Esophagus muscularis mucosa (tissue), 4 donors: ENCODE measurements at places on chromosomes 13 and 19.

- H3K36me3 ChIP-seq = no peaks in the 10 kb centered on the region
- no peak for DNase-seq
- peaks cover 45% of the 10 kb centered on the region for H3K4me1 ChIP-seq
- H3K27ac ChIP-seq = peak overlapping the region; percentile 96
Observed at GRCh38 chr19:2604747-2605329, 97.7 kb downstream of the GNG7 start.

GRCh38 chr19:5078182-5078581 lies 109.3 kb downstream of the KDM4B start:
- no peak for DNase-seq
- peaks cover 78% of the 10 kb centered on the region for H3K36me3 ChIP-seq
- peaks cover 10% of the 10 kb centered on the region for H3K4me1 ChIP-seq
- no peak overlapping the region for H3K4me3 ChIP-seq

- DNase-seq = no peak
- H3K4me3 ChIP-seq = no peak overlapping the region
Observed at GRCh38 chr19:46731584-46731983, 14.3 kb upstream of the FKRP start.

GRCh38 chr13:22091971-22092300 lies 421.1 kb downstream of the FGF9 start:
- H3K4me1 ChIP-seq = peaks cover 5% of the 10 kb centered on the region
- H3K27me3 ChIP-seq = no peaks in the 10 kb centered on the region
- no peaks in the 10 kb centered on the region for H3K36me3 ChIP-seq
- H3K4me3 ChIP-seq = no peak overlapping the region
- DNase-seq = no peak

- no peak overlapping the region for H3K27ac ChIP-seq
- no peaks in the 10 kb centered on the region for H3K36me3 ChIP-seq
- no peak overlapping the region for H3K4me3 ChIP-seq
- H3K27me3 ChIP-seq = no peaks in the 10 kb centered on the region
- no peaks in the 10 kb centered on the region for H3K4me1 ChIP-seq
Observed at GRCh38 chr13:43156916-43157315, 133.5 kb downstream of the DNAJC15 start.

DNA sequence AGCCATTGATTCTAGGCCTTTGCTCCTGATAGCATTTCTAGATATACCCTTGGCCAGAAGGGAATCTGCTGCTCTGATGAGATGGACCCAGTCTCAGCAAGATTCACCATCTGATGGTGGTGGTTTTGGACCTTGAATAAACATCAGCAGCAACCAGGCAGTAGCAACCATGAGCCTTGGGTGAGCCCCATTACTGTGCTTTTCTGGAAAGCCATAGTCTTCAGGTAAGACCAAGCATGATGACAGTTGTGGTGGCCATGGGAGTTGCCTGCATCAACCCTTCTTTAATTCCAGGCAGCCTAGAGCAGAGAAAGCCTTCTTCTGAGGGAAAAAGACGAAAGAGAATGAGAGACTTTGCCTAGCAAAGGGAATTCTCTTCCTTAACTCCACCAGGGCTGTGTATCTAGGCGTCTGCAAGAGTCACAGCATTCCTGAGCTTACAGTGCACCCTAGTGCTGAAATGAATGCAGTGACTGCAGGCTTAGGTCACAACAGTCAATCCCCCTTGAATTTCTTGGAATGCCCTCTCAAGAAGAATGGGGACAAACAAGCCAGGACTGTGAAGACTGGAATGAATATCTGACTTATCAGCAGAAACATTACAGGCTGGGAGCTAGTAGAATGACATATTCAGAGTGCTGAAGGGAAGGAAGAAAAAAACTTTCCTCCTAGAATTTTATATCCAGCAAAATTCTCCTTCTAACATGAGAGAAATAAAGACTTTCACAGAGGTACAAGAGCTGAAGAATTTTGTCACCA lies 942.4 kb upstream of the PCDH20 start:
- no peaks in the 10 kb centered on the region for H3K36me3 ChIP-seq
- no peak for DNase-seq
- no peaks in the 10 kb centered on the region for H3K27me3 ChIP-seq
- no peak overlapping the region for H3K27ac ChIP-seq

DNA sequence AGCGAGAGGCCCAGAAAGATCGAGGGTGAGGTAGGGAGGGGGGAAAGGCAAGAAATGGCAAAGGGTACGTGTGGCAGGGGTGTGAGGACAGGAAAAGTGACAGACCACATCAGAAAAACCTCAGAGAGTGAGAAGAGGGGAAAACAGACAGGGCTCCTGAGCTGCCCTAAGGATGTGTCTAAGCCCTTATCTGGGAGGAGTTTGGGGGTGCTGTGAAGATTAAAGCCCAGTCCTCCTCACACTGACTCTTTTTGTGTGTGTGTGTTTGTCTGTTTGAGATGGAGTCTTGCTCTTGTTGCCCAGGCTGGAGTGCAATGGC lies 703 bp upstream of the PTH2 start:
- H3K4me3 ChIP-seq = no peak overlapping the region
- no peaks in the 10 kb centered on the region for H3K36me3 ChIP-seq
- no peak overlapping the region for H3K27ac ChIP-seq
- DNase-seq = no peak
- peaks cover 42% of the 10 kb centered on the region for H3K4me1 ChIP-seq

DNA sequence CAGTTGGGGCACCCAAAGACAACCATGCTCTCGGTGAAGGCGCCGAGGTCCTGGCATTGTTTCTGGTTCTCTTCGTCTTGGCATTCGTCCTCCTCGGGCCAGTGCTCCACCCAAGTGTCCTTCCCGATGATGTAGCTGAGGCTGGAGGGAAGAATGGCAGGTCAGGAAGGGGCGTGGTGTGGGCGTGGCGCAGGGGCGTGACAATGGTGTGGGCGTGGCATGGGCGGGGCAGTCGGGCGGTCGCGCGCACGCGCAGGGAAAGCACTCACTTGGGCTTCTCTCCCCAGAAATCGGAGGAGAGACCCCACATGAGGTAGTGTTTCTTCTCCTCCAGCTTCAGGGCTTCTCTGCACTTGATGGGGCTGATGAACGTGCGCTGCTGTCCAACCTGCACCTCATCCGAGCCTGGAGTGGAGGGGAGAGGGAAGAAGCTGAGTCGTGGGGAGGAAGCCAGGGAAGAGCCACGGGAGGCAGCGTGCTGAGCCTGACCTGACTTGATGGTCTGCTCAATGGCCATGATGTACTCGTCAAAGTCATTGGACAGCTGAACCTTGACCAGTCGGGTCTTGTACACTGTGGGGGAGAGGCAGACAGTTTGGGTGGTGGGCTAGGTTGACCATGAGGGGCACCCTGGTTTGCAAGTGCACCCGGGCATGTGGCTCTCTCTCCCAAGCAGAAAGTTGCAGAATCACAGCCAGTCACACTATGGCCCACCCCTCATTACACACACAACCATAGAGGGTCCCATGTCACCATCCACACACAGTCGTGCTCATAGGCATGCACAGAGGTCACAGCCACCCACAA lies 8.1 kb upstream of the TNFSF14 start:
- H3K4me1 ChIP-seq = no peaks in the 10 kb centered on the region
- DNase-seq = no peak
- H3K27ac ChIP-seq = no peak overlapping the region
- no peaks in the 10 kb centered on the region for H3K36me3 ChIP-seq
- no peak overlapping the region for H3K4me3 ChIP-seq

DNA sequence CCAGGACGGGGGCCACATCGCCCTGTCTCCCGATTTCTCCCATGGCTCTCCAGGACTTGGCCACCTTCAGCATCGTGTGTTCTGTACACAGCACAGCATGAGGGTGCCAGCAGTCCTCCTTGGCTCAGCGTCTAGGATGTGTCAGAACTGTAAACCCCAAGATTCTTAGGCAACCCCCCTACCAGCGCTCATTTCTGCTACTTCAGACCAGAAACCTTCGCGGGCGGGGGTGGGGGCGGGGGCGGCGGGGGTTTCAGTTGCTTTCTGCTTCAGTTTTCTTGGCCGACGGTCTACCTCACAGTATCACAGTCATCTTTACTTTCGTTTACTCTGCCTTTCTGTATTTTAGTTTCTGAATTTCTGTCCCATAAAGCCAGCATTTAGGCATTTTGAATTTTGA lies 82.4 kb downstream of the GGACT start:
- H3K36me3 ChIP-seq = no peaks in the 10 kb centered on the region
- H3K27me3 ChIP-seq = no peaks in the 10 kb centered on the region
- no peak for DNase-seq
- H3K4me1 ChIP-seq = no peaks in the 10 kb centered on the region
- no peak overlapping the region for H3K27ac ChIP-seq
- H3K4me3 ChIP-seq = no peak overlapping the region

DNA sequence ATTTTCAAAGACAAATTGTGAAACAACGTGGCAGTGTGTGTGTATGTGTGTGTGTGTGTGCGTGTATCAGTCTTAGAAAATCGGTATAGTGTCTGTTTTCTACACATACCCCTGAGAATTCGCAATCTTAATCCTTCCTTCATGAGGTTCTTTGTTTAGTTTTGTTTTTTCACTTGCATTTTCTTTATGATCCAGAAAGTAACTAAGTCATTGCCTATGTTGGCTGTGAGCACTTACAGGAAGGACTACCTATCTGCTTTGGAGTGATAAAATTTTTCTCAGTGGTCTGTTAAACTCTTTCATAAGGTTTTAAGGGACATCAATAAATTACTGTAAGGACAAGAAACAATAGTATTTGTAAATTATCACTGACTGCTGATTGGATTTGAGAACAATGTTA lies 1587.1 kb downstream of the PCDH9 start:
- no peaks in the 10 kb centered on the region for H3K4me1 ChIP-seq
- DNase-seq = no peak
- H3K27ac ChIP-seq = no peak overlapping the region
- H3K27me3 ChIP-seq = no peaks in the 10 kb centered on the region

- no peak overlapping the region for H3K27ac ChIP-seq
- no peaks in the 10 kb centered on the region for H3K27me3 ChIP-seq
- no peak overlapping the region for H3K4me3 ChIP-seq
- peaks cover 5% of the 10 kb centered on the region for H3K4me1 ChIP-seq
- no peaks in the 10 kb centered on the region for H3K36me3 ChIP-seq
Observed at GRCh38 chr19:14889994-14890642, 4.2 kb upstream of the OR7A17 start.

- peak overlapping the region; percentile 78 for H3K27ac ChIP-seq
- no peaks in the 10 kb centered on the region for H3K27me3 ChIP-seq
- peaks cover 30% of the 10 kb centered on the region for H3K4me1 ChIP-seq
- H3K36me3 ChIP-seq = no peaks in the 10 kb centered on the region
- H3K4me3 ChIP-seq = no peak overlapping the region
Observed at GRCh38 chr19:16258440-16258903, 60.8 kb downstream of the AP1M1 start.

GRCh38 chr19:45884682-45885555 lies 1.0 kb downstream of the IRF2BP1 start:
- H3K36me3 ChIP-seq = peaks cover 13% of the 10 kb centered on the region
- peak overlapping the region; percentile 68 for H3K4me3 ChIP-seq
- H3K4me1 ChIP-seq = peaks cover 51% of the 10 kb centered on the region
- H3K27ac ChIP-seq = peak overlapping the region; percentile 88
- H3K27me3 ChIP-seq = no peaks in the 10 kb centered on the region
- DNase-seq = no peak

GRCh38 chr19:10363789-10364281 lies 16.5 kb downstream of the TYK2 start:
- H3K36me3 ChIP-seq = peaks cover 98% of the 10 kb centered on the region
- H3K4me1 ChIP-seq = no peaks in the 10 kb centered on the region
- H3K4me3 ChIP-seq = no peak overlapping the region
- no peaks in the 10 kb centered on the region for H3K27me3 ChIP-seq

GRCh38 chr19:18428787-18429674 lies 8.9 kb downstream of the ISYNA1 start:
- peak overlapping the region; percentile 64 for H3K4me3 ChIP-seq
- no peaks in the 10 kb centered on the region for H3K27me3 ChIP-seq
- peaks cover 60% of the 10 kb centered on the region for H3K4me1 ChIP-seq
- peaks cover 14% of the 10 kb centered on the region for H3K36me3 ChIP-seq
- H3K27ac ChIP-seq = peak overlapping the region; percentile 83

DNA sequence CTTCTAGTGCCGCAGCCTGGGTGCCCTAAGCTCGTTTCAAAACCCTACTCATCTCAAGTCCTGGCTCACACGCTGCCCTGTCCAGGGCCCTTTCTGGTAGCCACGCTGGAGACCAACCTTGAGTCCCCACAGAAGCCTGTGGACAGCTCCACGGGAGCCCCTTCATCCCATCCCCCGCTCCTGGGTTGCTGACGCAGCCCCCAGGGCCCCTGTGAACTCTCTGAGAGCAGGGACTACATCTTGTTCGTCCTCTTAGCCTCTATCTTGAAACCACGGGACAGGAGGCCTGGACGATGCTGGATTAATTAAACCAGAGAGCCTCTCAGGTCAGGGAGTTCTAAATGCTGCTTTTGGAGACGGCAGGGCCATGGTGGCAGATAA lies 7.4 kb downstream of the MLLT1 start:
- peak overlapping the region; percentile 41 for H3K4me3 ChIP-seq
- H3K27me3 ChIP-seq = no peaks in the 10 kb centered on the region
- peaks cover 100% of the 10 kb centered on the region for H3K4me1 ChIP-seq
- no peak for DNase-seq

DNA sequence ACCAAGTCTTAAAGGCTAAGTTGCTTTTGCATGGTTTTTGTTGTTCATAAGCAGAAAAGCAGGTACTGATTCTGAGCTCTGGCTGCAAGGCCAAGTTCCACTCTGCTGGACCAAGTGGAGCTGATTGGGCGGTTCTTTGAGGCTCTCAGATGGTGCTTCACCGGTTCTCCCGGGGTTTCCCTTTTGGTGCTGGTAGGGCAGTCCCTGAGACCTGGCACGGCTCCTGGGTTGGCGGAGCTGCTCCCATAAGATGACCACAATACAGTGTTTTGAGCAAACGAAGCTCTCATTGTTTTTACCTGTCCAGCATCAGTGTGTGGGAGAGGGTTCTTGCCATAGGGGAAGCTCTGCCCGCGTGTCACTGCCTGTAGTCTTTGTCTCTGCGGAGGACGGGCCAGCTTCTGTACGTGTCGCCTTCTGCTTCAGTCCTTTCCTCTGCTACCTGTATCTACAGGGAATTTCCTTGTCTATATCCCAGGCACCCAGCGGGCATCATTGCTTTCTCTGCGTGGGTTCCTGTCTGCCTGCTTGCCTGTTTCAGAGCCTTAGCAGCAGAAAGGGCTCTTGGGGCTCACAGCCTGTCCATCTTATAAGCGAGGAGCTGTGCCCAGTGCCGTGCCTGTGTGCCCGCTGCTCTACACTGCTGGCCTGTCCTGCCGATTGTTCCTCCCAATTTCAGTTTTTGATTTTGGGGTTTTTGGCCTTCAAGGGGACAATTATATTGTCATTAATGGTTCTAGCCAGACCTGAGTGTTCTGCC lies 2.3 kb downstream of the U2AF2 start:
- peak overlapping the region; percentile 78 for H3K4me3 ChIP-seq
- H3K27me3 ChIP-seq = no peaks in the 10 kb centered on the region
- H3K4me1 ChIP-seq = peaks cover 52% of the 10 kb centered on the region
- peaks cover 40% of the 10 kb centered on the region for H3K36me3 ChIP-seq

GRCh38 chr13:102226591-102226990 lies 175.3 kb downstream of the FGF14 start:
- no peak for DNase-seq
- H3K4me1 ChIP-seq = no peaks in the 10 kb centered on the region
- H3K4me3 ChIP-seq = no peak overlapping the region
